Naive B cell (primary cell): ENCODE measurements at places on chromosomes 1 and 21. TPM values are rescaled to one million over a fixed set of nuclear protein-coding genes. Genes with fewer than 3 reads are reported as not detected.

DNA sequence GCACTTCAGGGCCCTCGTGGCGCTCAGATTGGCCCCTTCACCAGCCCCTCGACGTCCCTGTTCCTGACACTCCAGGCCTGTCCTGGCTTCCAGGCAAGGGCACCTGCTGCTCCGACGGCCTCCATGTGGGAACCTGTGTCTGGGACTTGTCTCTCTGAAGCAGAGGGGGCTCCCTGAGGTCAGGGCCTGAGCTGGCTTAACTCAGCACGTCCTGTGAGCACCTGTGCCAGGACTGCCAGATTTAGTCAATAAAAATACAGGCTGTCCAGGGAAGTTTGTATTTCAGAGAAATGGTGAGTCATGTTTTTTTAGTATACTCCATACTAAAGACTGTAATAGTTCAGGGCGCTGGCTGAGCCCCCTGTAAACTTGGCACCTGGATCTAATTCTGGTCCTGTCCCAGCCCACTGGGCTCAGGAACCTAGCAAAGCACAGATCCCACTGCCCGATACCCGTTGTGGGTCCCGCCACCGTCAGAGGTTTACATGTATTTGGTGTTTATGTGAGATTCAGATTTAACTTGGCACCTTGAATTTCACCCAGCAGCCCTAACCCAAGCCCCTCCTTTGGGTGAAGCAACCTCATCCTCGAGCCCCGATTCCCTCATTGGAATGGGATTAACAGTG, 109.9 kb upstream of the IFFO2 start:
- no peaks in the 10 kb centered on the region for H3K36me3 ChIP-seq
- no peak overlapping the region for H3K27ac ChIP-seq
- no peaks in the 10 kb centered on the region for H3K27me3 ChIP-seq

- peaks cover 13% of the 10 kb centered on the region for H3K36me3 ChIP-seq
- DNase-seq, result no peak
- peak overlapping the region; percentile 97 for H3K4me3 ChIP-seq
- H3K4me1 ChIP-seq, result peaks cover 33% of the 10 kb centered on the region
- no peaks in the 10 kb centered on the region for H3K27me3 ChIP-seq
Measured at GRCh38 chr1:92298213-92298572, 594 bp downstream of the GLMN start.

Gene TMEM52
- not detected for polyA plus RNA-seq

Gene CCDC181
- polyA plus RNA-seq, result not detected

- DNase-seq, result no peak
- H3K36me3 ChIP-seq, result no peaks in the 10 kb centered on the region
- no peak overlapping the region for H3K27ac ChIP-seq
- H3K4me1 ChIP-seq, result no peaks in the 10 kb centered on the region
Measured at GRCh38 chr1:188425687-188426086, 1596.9 kb downstream of the PLA2G4A start.

Gene KIF26B
- polyA plus RNA-seq, result not detected

GRCh38 chr1:49728377-49728776, 295.4 kb downstream of the AGBL4 start:
- H3K4me1 ChIP-seq, result no peaks in the 10 kb centered on the region
- no peak overlapping the region for H3K27ac ChIP-seq
- no peaks in the 10 kb centered on the region for H3K36me3 ChIP-seq
- H3K4me3 ChIP-seq, result no peak overlapping the region

Gene MYOG
- not detected for polyA plus RNA-seq

Gene CRNN
- not detected for polyA plus RNA-seq

DNA sequence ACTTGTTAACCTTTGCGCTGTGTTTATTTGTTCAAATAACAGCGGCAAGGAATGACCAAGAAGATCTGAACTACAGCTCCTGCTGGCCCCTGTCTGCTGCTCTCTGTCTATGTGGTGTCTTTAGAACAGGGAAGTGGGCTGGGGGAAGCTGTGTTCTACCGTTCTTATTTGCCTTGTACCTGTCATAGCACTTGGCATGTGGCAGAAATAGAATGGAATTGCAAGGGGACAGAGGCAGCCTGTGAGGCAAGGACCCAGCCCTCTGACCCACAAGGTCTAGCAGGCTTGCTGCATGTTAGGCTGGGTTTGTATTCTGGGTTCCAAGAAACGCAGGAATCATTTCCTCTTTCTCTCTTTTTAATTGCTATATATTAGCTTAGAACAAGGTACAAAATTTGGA, 20.7 kb downstream of the HMGCS2 start:
- no peak for DNase-seq
- peaks cover 6% of the 10 kb centered on the region for H3K27me3 ChIP-seq
- H3K4me3 ChIP-seq, result no peak overlapping the region
- peaks cover 3% of the 10 kb centered on the region for H3K4me1 ChIP-seq
- H3K36me3 ChIP-seq, result no peaks in the 10 kb centered on the region

- peaks cover 18% of the 10 kb centered on the region for H3K4me1 ChIP-seq
- no peak overlapping the region for H3K27ac ChIP-seq
- DNase-seq, result no peak
- peak overlapping the region; percentile 79 for H3K4me3 ChIP-seq
- H3K27me3 ChIP-seq, result no peaks in the 10 kb centered on the region
Measured at GRCh38 chr1:1309251-1310108, 1.1 kb downstream of the PUSL1 start.

DNA sequence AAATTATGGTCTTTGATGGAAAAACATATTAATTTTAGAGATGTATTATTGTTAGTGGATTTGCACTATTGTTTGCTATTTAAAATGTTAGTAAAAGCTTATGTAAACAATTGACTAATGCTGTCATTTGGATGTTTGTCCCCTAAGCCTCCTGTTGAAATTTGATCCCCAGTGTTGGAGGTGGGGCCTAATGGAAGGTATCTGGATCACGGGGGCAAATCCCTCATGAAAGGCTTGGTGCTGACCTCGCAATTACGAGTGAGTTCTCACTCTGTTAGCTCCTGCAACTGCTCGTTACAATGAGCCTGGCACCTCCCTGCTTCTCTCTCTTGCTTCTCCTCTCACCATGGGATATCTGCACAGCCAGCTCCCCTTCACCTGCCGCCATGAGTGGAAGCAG, 14.3 kb downstream of the TMEM35B start:
- H3K4me1 ChIP-seq, result peaks cover 4% of the 10 kb centered on the region
- no peak for DNase-seq

DNA sequence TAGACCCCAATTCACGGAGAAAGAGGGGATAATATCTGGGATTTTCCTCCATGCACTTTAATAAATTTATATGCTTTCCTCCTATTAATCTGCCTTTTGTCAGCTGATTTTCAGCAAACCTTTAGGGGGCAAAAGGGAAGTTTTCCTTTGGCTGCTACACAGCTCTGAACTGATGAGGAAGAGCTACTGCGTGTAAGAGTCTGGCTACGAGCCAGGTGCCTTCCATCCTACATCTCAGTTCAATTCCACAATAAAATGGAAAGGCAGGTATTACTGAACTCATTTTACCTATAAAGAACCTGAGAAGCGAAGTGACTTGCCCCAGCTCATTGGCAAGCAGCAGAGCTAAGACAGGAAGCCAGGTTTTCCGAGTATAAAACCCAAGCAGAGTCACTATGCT, 28.3 kb upstream of the ZNF326 start:
- DNase-seq, result no peak
- H3K27ac ChIP-seq, result peak overlapping the region; percentile 63
- H3K27me3 ChIP-seq, result peaks cover 6% of the 10 kb centered on the region
- H3K4me1 ChIP-seq, result peaks cover 17% of the 10 kb centered on the region

DNA sequence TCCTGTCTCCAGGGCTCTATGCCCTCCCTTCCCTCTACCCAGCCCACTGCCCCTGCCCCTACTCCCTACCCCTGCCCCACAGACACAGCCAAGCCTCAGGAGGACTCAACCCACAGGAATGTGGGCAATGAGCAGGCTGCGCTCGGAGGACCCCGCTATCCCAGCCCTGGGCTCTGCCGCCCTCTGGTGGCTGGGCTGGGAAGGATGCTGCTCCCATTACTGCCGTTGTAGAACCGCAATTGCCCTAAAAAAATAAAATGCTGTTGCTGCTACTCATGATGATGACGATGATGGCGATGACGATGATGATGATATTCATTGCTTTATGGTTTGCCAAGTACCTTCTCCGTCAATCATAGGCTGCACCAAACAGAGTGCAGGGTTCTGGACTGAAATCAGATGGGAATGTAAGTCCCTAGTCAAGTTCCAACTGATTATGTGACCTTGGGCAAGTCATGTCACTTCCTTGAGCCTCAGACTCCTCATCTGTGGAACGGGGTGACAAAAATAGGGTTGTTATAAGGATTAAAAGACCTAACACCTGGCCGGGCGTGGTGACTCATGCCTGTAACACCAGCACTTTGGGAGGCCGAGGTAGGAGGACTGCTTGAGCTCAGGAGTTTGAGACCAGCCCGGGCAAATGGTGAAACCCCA, 24.6 kb downstream of the ARHGEF19 start:
- H3K4me1 ChIP-seq, result no peaks in the 10 kb centered on the region
- no peak overlapping the region for H3K27ac ChIP-seq
- peak; percentile 71 for DNase-seq
- H3K36me3 ChIP-seq, result no peaks in the 10 kb centered on the region
- no peak overlapping the region for H3K4me3 ChIP-seq
- H3K27me3 ChIP-seq, result peaks cover 33% of the 10 kb centered on the region

DNA sequence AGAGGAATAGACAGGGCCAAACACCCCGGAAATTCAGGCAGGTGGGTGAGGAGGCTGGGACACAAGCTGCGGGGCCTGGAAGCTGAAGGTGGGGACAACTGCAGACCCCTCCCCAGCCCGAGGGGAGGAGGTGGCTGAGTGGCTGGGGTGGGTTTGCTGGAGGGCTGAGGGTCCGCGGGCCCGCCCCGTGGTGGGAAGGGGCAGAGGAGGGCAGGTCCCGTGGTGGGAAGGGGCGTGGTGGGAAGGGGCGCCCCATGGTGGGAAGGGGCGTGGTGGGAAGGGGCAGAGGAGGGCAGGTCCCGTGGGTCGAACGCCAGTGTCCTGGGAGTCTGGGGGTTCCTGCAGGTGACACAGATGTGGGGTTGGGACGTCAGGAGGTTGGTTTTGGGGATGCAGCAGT, 24.3 kb upstream of the TTLL10 start:
- H3K4me3 ChIP-seq, result no peak overlapping the region
- H3K27me3 ChIP-seq, result no peaks in the 10 kb centered on the region
- no peak overlapping the region for H3K27ac ChIP-seq
- no peaks in the 10 kb centered on the region for H3K36me3 ChIP-seq
- peaks cover 27% of the 10 kb centered on the region for H3K4me1 ChIP-seq

DNA sequence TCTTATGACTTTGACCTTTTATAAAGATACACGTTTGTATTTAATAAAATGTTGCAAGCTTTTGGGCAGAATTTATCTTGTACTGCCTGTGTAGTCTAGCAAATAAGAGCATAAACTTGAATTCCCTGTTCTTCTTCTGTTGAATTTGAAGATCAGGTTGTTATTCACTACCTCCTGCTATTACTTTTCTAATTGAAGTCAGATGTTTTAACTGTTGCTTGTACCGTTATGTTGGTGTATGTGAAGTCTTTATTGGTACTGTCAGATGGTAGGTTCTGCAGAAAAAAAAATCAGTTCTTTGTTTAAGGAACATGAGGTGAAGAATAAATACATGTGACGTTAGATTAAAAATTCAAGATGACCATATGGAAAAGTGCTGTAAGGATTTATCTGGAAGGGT, 69.1 kb downstream of the DYRK1A start:
- H3K4me1 ChIP-seq, result peaks cover 55% of the 10 kb centered on the region
- no peak for DNase-seq
- H3K27me3 ChIP-seq, result no peaks in the 10 kb centered on the region
- H3K4me3 ChIP-seq, result no peak overlapping the region

GRCh38 chr1:169872906-169873305, 20.8 kb downstream of the SCYL3 start:
- H3K36me3 ChIP-seq, result peaks cover 53% of the 10 kb centered on the region
- H3K27ac ChIP-seq, result no peak overlapping the region

DNA sequence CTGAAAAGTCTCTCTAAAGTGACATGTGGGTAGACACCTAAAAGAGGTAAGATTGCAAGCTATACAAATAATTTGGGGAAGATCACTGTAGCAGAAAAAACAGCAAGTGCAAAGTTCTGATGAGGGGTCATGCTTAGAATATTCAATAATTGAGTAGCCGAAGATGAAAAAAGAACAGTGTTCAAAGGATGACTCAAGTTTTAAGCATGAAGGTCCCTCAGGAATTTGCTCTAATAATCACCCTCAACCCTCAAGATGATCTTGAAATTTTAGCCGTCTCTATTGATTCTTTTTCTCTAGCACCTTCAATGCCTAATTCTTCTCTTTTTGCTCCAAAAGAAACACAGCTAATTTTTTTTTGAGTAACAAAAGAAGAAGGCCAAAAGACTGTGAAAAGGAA, 190.6 kb upstream of the ZNHIT6 start:
- H3K27me3 ChIP-seq, result no peaks in the 10 kb centered on the region
- no peak overlapping the region for H3K27ac ChIP-seq
- no peak for DNase-seq
- no peaks in the 10 kb centered on the region for H3K4me1 ChIP-seq

Gene GNG12
- polyA plus RNA-seq, result not detected

GRCh38 chr1:45381243-45381642, 41.0 kb upstream of the MUTYH start:
- no peak for DNase-seq
- peaks cover 16% of the 10 kb centered on the region for H3K36me3 ChIP-seq
- no peaks in the 10 kb centered on the region for H3K27me3 ChIP-seq
- no peak overlapping the region for H3K27ac ChIP-seq

Gene NBPF6
- polyA plus RNA-seq, result not detected

- H3K27me3 ChIP-seq, result peaks cover 30% of the 10 kb centered on the region
- H3K27ac ChIP-seq, result no peak overlapping the region
- no peaks in the 10 kb centered on the region for H3K4me1 ChIP-seq
Measured at GRCh38 chr1:232196042-232196441, 433.9 kb downstream of the SIPA1L2 start.

DNA sequence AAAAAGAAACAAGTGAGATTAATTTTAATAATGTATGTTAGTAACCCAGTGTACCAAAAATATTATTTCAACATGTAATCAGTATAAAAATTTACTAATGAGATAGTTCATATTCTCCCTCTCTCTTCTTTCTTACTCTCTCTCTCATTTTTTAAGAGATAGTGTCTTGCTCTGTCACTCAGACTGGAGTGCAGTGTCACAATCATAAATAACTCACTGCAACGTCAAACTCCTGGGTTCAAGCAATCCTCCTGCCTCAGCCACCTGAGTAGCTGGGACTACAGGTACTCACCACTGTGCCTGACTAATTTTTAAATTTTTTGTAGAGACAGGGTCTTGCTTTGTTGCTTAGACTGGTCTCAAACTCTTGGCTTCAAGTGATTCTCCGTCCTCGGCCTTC, 123.9 kb downstream of the NRDC start:
- DNase-seq, result no peak
- no peak overlapping the region for H3K27ac ChIP-seq
- peaks cover 9% of the 10 kb centered on the region for H3K36me3 ChIP-seq
- no peaks in the 10 kb centered on the region for H3K27me3 ChIP-seq

Gene TAS1R1
- not detected for polyA plus RNA-seq

- H3K36me3 ChIP-seq, result no peaks in the 10 kb centered on the region
- no peaks in the 10 kb centered on the region for H3K4me1 ChIP-seq
- peaks cover 50% of the 10 kb centered on the region for H3K27me3 ChIP-seq
- no peak overlapping the region for H3K27ac ChIP-seq
Measured at GRCh38 chr1:201192261-201192788, 1.7 kb downstream of the IGFN1 start.

DNA sequence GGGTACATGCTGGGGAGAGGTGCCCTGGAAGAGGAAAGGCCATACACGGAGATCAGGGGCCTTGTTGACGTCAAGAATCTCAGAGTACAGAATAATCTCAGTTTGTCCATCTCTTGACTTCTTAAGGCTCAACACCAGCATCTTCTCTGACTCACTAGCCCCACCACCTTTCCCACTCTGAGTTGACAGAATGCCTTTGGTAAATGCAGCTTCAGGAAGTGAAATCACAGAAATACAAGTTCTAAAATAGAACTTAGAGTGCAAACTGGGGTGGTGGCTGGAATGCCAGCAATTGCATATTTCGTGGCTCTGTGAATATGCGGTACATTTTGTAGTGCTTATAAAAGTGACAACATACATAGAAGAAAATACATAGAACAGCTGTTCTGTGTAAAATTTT, 1.6 kb downstream of the COG2 start:
- peaks cover 15% of the 10 kb centered on the region for H3K36me3 ChIP-seq
- peak overlapping the region; percentile 98 for H3K4me3 ChIP-seq
- H3K27me3 ChIP-seq, result peaks cover 16% of the 10 kb centered on the region
- H3K27ac ChIP-seq, result no peak overlapping the region
- DNase-seq, result no peak
- peaks cover 41% of the 10 kb centered on the region for H3K4me1 ChIP-seq
